ENCODE measurements at places on chromosomes 7 and 10.

- DNase-seq = no peak
Measured at GRCh38 chr10:88670497-88670896, 6.3 kb downstream of the LIPF start.

DNA sequence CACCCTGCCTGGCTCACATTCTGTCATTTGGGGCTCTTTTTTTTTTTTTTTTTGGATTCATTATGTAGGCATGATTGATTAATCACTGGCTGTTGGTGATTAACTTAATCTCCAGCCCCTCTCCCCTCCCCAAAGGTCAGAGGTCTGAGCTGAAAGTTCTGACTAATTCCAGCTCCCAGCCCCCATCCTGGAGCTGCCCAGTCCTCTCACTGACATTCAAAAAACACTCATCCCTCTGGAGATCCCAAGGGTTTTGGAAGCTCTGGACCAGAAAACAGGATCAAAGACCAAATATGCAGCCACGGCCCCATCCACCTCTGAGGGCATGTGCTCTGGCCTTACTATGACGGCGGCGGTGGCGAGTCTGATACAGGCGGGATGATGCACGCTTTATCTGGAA, 53.8 kb downstream of the RBM17 start:
- DNase-seq = no peak

DNA sequence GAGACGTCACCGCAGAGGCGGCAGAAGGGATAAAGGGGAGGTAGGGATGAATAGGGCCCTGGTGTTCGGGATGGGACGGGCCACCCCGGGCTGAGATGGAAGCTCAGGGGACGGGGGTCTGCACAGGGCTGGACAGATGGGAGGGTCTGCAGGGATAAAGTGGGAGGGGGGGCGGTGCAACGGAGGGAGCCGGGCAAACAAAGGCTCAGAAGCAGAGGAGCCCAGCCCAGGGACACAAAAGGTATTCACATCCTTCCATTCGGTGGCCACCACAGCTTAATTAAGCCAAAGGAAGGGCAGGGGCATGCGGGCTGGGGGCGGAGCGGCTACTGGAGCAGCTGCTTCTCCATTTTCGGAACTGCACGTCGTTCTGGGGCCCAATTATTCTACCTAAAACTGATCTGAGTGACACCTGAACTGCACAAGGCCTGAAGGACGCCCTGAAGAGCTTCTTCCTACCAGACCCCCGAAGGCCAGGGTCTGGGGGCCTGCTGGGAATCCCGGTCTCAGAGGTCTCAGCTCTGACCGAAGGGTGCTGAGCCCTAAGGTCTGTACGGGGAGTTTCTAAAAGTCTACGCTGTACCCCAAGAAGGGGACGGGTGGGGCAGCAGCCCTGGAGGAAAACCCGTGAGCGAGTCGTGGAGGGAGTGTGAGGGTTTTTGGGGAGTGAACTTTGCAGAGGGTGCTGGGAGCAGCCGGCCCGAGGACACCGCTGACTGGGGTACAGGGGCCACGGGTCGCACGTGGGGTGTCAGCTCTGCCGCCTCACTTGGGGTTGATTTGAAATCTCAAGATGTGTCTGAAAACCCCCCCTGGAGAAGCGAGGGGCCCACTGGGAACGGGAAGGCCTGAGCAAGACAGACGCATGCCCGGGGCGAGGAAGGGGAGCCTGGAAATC, 334.8 kb downstream of the DNAJB6 start:
- DNase-seq = no peak

DNA sequence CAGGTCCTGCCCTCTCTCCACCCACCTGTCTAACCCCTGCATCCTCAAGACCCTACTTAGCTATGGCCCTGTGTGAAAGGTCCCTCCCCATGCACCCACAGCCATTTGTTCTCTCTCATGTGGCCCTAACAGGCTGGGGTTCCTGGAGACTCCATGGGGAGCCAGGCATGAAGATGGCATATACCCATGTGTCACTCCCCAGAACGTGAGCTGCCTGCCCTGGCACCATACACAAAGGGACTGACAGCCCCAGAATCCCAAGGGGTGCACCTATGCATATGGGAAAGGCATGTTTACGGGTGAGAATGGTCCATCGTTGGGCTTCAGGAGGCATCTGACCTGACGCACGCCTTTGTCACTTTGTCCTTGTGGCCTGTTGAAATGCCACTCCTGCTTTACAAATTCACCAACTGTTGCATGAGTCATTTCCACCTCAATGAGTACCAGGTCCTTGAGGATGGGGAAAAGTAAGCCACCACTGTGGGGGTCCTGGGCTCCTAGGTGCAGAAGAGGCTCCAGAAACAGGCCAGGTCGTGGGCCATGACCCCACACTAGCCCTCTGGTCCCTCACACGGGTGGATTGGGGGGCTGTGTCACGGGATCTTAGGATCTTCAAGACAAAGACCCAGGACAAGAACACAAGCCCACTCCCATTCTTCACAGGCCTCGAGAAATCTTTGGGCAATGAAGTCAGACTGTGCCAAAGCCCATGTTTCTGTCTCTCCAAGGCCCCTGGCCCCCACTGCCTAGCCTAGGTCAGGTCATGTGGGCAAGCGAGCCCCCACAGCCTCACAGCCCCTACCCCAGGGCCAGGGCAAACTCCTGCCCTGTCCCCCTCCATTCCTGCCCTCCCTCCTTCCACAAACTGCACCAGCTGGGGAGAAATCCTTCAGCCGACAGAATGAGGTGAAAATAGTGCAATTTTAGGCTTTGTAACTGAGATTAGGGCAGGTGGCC, 8.6 kb downstream of the GPRIN2 start:
- no peak for DNase-seq

DNA sequence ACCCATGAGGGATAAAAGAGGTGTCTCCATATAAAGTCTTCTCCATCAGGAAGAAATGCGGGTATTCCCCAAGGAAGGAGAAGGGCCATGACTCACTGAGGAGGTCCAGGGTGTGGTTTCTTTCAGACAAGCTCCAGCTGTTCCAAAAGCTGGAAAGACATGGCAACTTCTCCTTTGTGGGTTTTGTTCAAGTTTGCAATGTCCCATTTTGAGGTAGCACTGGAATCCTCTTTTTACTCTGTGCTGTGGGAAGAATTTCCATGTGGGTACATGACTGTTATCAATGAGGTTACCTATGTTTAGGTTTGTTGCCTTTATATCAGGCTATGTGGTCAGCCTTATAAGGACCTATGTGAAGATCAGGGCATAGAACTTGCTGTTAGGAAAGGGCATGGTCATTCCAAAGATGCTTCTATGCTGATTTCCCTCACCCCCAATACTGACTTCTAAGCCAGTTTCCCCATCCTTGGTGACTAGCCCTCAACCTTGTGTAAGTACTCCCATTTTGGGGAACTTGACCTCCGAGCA, 697.5 kb downstream of the INHBA start:
- DNase-seq = peak; percentile 92

GRCh38 chr7:108307194-108307593, 149.0 kb downstream of the NRCAM start:
- no peak for DNase-seq

DNA sequence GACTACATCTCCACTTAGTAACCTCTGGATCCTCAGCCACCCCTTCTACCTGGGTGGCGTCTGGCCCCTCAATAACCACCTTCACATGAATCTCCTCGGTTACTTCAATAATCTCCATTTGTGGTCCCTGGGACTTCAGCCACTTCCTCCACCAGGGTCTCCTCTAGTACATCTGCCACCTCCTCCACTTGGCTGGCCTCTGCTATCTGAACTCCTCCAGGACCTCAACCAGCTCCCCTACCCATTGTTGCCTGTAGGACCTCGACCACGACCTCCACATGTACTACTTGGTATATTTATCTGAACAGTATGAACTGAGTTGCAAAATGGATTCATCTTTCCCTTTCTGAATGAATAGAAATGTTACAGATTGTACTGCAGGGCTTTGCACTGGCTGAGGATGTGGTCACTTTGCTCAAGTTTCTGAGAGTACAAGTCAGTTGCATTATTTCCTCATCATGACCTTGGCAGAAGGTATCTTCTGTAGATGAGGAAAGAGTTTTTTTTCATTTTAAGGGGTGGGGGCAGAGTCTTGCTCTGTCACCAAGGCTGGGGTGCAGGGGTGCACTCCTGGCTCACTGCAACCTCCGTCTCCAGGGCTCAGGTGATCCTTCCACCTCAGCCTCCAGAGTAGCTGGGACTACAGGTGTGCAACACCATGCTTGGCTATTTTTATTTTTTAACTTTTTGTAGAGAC, 36.0 kb downstream of the MAT1A start:
- DNase-seq = no peak
